MM.1S (cell line): ENCODE measurements at places on chromosomes 11 and 22.

DNA sequence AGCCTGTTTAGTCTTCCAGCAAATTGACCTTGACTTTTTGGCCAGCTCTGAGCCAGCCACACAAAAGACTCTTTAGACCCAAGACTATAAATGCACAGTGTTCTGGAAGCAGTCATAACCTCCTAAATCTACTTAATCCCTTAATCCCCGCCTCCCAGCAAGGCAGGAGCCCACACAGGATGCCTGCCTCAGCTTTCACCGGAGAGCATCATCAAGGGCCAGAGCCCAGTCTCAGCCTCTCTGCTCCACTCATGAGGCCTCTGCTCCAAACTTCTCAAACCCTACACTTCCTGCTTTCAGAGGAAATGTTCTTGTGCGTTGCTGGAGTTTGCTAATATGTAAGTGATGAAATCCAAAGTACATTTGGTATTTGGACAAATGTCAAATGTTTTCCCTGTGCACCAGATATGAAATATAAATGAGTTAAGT, 57.9 kb upstream of the FSHB start:
- no peak for DNase-seq

GRCh38 chr22:23404689-23405365, 175.3 kb downstream of the IGLL1 start:
- no peak for DNase-seq

- DNase-seq, result no peak
Measured at GRCh38 chr22:46951350-46951749, 188.9 kb downstream of the TBC1D22A start.

- peak; percentile 38 for DNase-seq
Measured at GRCh38 chr22:43642319-43643206, 169.5 kb downstream of the EFCAB6 start.

DNA sequence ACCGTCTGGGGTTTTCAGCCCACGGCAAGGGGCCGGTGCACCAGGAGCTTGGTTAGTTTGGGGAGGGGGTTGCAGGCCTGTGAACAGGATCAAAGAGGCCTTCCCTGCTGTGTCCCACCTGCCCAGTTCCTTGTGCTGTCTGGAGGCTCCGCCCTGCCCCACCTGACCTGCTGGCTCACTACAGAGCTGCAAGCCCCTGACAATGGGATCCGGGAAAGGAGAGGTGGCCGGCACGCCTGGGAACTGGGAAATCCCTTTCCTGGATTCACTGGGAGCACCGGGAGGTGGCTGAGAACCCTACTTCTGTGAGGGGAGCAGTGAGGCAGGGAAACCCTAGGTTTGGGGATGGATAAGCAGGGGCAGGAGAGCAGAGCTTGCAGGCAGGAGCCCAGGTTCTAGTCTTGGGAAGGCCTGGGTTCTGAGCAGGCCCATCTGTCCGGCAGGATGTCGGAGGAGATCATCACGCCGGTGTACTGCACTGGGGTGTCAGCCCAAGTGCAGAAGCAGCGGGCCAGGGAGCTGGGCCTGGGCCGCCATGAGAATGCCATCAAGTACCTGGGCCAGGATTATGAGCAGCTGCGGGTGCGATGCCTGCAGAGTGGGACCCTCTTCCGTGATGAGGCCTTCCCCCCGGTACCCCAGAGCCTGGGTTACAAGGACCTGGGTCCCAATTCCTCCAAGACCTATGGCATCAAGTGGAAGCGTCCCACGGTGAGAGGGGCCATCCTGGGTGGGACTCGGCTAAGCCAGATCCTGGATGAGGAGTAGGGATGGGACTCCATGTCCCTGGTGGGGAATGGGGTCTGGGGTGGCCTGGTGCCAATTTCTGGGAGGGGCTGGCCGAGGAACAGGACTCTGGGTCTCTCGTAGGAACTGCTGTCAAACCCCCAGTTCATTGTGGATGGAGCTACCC, 786 bp downstream of the CAPN1 start:
- DNase-seq, result no peak

- DNase-seq, result no peak
Measured at GRCh38 chr11:6483015-6483414, 1.7 kb downstream of the TIMM10B start.

DNA sequence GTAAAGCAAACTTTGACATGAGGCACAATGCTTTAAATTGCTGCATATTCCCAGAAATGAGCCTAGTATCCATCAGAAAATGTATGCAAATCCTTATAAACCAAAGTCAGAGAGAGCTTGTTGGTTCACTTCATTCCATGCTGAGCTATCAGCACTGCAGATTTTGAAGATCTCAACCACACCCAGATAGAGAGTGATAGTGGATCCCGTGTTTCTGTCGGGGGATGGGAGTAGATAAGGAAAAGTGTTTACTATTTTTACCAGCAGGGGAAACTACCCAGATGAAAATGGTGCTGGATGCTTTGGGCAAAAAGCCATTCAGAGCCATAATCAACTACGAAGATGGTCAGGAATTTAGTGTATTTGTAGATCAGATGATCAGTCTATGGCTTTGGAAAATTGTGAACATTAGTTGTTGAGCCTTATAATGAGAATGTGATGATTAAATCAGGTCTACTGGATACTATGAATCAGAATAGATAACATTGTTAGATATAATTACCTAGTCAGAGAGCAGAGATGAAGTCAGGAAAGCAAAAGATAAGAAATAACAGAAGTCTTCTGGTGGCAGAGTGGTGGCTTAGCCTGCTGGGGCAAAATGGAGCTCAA, 10.8 kb downstream of the OR51B6 start:
- DNase-seq, result no peak

GRCh38 chr22:36143956-36144355, 16.6 kb downstream of the APOL3 start:
- no peak for DNase-seq

- peak; percentile 42 for DNase-seq
Measured at GRCh38 chr11:65719871-65720210, 757 bp downstream of the RNASEH2C start.

GRCh38 chr11:59615120-59615636, 396 bp downstream of the OSBP start:
- DNase-seq, result peak; percentile 71

DNA sequence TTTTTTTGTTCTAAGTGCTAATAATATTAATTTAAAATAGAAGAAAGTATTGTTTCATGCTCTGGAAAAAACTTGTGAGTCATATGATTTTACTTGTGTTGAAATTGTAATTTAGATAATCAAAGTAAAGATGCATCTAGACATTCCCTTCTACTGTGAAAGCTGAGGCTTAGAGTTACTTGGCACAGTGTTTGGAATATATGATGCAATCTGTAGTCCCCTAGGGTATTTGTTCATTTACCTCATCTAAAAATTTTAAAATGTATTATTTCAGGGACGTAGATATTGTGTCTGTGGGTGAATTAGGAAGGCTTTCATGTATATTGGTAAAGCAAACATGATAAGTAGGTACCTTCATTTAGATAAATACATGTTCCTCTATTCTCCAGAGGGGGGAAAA, 793.5 kb upstream of the CNTN5 start:
- DNase-seq, result no peak

DNA sequence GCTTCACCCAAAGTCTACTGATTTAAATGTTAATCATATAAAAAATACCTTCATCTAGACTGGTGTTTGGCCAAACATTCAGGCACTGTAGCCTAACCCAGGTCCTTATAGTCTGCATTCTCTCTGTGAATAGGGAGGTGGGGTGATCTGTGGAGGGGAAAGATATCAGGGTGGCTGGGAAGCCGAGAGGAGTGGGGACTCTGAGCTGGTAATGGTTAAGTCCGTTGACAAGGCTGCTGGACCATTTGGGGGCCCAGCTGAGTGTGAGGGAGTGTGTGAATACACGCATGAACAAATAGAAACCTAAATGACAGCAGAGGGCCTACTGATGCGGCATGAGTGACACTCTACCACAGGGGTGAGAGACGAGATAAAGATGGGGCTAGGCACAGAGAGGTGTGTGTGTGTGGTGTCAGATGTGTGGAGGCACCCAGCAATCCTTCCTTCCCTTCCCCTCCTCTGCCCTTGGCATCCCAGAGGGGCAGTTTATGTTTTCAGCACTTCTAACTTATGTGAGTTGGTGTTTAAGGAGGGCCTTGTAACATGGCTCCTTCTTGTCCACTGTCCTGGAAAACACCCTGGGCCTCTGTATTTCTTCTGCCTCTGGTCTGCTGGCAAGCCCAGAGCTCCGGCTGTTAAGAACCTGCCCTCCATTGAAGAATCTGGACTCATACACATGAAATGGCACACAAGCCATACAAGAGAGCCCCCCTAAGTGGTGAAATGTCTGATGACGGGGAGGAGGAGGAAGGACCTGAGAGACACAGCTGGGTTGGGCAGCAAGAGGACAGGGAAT, 249.1 kb upstream of the TBCEL start:
- DNase-seq, result no peak

GRCh38 chr11:10716543-10717259, 23.1 kb upstream of the IRAG1 start:
- DNase-seq, result no peak

DNA sequence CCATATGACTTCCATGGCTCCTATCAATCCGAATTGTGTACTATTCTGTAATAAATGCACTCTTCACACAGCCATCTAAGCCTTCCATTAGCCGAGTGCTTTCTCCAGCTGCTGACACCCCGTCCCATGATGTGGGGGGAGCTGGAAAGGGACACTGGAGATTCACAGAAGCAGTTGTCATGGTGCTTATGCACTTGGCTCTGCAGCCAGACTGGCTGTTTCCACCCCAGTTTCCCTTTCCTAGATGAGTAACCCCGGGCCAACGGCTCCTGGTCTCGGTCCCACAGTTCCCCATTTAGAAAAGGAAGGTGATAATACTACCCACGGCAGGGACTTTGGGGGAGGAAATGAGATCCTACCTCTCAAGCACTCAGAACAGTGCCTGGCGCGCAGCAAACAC, 244.9 kb upstream of the SYN3 start:
- no peak for DNase-seq

DNA sequence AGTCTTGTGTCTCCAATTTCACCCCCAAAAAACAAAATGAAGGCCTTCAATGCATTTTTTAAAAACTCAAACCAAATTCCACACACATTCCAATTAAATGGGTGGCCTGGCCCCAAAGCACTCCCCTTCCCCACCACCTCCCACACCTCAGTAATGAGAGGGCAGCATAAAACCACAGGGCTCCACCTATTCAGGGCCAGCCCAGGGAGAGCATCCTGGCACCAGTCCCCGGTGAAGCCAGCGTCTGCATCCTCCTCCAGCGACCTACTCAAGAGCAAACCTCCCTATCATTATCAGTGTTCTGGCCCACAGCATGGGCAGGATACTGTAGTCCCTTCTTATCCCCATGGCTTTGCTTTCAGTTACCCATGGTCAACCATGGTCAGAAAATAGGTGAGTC, 17.8 kb upstream of the OR8B8 start:
- no peak for DNase-seq

DNA sequence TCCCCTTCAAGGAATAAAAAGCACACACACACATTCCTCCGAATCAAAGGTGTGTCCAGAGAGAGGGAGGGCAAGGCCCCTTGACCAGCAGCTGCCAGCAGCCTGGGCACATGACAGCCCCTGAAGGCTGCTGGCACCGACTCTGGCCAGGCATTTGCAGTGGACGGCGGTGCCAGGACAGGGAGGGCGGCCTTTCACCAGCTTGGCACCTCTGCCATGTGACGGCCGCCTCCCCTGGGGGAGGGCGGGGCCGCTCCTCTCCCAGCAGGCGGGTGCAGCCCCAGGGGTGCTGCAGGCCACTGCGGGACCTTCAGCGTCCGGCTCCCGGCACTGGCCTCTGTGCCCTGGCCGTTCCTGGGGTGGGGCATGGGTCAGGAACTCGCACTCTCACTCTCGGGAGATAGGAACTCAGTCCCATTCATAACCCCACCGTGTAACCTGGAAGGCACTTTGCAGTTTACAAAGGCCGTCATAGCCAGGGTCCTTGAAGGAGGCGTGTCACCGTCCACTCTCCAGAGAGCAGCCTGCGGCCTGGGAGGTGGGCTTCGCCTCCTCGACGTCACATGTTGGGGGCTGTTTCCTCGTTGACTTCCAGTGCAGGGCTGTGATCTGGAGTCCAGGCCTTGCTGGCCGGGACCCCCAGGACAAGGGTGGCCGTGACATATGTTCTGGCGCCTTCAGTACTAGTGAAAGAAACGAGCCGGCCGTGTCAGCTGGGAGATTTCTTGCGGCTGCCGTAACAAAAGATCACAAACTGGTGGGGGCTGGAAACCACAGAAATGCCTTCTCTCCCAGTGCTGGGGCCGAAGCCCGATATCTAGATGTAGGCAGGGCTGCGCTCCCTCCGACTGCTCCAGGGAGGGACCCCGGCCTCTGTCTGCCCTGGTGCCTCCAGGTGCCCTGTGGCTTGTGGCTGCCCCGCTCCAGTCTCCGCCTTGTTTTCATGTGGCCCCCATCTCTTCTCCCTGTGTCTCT, 39.9 kb upstream of the SMIM38 start:
- DNase-seq, result no peak

- DNase-seq, result no peak
Measured at GRCh38 chr22:23090457-23090835, 20.1 kb downstream of the GNAZ start.

- no peak for DNase-seq
Measured at GRCh38 chr22:29078036-29078868, 5.4 kb downstream of the KREMEN1 start.

DNA sequence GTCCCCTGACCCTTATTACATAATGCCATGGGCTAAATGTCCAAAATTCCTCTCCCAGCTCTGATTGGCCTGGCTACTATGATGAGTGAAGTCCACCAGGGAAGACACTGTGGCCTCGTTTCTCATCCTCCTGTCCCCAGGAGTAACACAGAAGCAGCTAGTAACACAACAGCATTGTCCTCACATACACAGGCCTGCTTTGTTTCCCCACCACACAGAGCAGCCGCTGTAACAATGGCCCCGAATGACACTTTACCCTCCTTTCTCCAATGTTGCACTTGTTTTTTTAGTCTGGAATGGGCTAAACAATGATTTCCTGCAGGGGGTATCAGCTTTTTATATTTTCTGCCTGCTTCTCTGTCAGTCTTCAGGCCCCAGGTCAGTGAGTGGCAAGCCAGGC, at the start of gene PRR5L:
PRR5L (plus strand) TSS at position 363 of the 400 bp plus-strand sequence. CDS start 104,834 bp downstream, outside the sequence.
- no peak for DNase-seq

GRCh38 chr11:114065094-114065493, 5.6 kb downstream of the ZBTB16 start:
- DNase-seq, result no peak

DNA sequence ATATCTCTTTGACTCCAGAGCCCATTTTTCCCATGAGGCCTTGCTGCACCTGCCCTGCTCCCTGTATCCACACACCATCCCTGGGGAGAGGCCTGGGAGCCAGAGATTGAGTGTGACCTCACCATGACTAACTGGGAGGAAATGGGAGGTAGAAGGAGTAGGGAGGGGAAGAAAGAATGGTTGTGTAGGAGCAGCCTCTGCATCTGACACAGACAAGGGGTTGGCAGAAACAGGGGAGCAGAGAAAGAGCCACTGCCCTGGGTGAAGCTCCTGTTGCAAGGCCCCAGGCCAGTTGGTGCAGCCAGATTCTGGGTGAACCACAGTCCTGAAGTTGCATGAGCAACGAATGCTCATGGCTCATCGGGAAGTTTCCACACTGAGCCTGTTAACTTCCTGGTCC, 32.4 kb downstream of the POU2F3 start:
- DNase-seq, result no peak
